ENCODE measurements at places on chromosomes 3 and 15.

DNA sequence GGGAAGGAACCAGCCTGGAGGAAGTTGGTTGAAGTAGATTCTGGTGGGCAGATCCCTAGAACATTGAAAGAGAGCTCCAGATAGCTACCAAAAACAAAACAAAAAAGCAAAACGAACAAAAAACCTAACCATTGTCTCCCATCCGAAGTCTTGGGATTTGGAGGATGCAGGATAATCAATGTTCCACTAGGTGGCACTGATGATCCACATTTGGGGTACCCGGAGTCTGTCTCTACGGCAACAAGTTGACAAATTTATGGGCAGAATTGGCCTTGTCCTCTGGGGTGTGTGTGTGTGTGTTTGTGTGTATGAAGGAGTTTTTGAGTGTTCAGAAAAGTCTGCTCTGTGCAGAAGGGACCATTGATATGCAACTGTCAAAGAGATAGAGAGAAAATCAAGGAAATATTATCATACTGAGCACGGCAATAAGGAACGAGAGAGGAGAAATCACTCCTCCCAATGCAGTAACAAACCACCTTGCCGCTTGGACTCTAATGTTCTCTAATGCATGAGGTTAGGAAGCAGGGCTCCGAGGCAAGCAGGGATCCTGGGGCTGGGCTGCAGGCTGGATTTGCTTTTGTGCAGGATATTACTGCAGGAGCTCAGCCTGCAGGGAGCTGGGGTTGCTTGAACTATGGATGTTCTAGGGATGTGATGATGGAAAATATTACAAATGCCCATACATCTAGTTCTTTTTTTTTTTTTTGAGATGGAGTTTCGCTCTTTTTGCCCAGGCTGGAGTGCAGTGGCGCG lies 59.8 kb upstream of the KLHL25 start:
- DNase-seq, result peak; percentile 7

- no peak for DNase-seq
Observed at GRCh38 chr15:75143738-75144334, 57.8 kb upstream of the C15orf39 start.

DNA sequence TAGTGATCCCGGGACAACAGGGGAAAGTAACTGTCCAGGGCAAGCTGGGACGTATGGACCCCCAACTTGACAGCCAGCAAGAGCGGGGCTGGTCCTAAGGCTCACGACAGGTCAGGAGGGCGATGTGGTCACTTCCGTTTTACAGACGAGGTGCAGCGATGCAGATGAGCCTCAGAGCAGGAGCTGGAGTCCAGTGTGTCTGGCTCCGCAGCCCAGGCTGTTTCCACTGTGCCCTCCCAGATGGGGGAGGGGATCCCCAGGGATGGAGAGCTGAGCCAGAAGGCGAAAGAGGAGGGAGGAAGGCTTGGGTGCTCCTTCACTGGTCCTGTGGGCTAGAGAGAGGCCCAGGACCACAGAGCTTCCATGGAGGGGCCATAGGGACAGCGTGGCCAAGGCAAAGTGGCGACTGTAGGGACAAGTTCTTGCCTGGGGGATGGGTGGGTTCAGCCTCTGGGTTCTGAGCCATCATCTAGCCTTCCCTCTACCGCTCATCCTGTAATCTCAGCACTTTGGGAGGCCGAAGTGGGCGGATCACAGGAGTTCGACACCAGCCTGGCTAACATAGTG lies 5.7 kb downstream of the SNX33 start:
- DNase-seq, result no peak

- no peak for DNase-seq
Observed at GRCh38 chr3:186529201-186529999, 14.8 kb downstream of the CRYGS start.

DNA sequence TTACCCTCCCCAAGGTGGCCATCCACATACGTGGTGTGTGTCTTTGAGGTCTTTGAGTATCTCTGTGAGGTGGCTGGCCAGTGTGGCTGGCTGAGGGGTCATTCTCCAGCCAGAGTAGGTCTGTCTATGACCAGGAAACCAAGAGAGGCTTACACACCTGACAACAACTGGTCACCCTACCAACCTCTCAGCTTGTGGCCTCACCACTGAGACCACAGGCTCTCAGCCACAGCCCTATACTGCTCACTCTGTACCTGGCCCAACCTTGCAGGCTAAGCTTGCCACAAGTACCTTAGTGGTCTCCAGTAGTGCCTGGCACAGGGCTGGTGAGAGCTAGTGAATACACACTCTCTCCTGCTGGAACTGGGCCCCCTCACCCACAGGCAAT lies 5.1 kb downstream of the HEMK1 start:
- no peak for DNase-seq

- no peak for DNase-seq
Observed at GRCh38 chr3:39184081-39184967, 8.1 kb downstream of the XIRP1 start.

- no peak for DNase-seq
Observed at GRCh38 chr3:105177576-105177975, 189.1 kb upstream of the ALCAM start.

Data from stimulated activated CD4-positive, alpha-beta T cell treated with anti-CD3 and anti-CD28 coated beads, Interleukin-15, amount 100 ng/mL, for 1 hour (primary cell).